Activated CD4-positive, alpha-beta T cell treated with anti-CD3 and anti-CD28 coated beads for 4 hours (primary cell): ENCODE measurements at places on chromosomes 3 and 15.
A peak's percentile ranks its signal among the peaks of the same experiment; 100 is the strongest.

DNA sequence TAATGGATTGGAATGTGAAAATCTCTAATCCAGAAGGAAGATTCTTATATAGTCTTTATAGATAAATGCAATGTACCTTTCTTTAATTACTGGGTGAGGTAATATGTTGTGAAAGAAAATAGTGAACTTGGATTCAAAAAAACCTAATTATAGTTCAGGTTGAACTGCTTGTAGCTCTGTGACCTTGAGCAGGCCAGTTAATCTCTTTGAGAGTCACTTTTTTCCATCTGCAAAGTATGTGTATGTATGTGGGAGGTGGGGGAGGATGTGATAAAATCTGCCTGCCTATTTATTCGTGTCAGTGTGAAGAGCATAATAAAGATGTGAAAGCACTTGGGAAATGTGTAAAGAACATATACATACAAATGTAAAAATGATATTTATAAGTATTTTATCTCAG, 34.4 kb downstream of the GLCE start:
- DNase-seq, result no peak

DNA sequence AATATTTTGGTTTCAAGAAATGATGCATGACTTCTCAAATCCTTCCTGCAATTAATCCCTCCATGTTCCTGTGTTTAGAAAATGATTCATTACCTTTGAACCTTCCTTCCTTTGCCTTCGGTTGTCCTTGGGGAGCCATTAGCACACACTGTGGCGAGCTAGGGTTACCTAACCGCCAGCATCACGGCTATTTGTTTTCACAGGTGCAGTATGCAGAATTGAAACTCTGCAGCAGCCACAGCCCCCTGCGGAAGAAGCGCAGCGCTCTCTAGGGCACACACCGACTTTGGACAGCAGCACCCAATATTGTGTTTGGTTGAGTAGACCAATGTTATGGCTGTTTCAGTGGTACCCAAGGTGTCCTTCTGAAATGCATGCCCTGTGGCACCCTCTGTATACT, 247.4 kb downstream of the MCTP2 start:
- no peak for DNase-seq

- no peak for DNase-seq
These were observed 569.0 kb downstream of the TUSC7 start for GRCh38 chr3:117278424-117279190.

DNA sequence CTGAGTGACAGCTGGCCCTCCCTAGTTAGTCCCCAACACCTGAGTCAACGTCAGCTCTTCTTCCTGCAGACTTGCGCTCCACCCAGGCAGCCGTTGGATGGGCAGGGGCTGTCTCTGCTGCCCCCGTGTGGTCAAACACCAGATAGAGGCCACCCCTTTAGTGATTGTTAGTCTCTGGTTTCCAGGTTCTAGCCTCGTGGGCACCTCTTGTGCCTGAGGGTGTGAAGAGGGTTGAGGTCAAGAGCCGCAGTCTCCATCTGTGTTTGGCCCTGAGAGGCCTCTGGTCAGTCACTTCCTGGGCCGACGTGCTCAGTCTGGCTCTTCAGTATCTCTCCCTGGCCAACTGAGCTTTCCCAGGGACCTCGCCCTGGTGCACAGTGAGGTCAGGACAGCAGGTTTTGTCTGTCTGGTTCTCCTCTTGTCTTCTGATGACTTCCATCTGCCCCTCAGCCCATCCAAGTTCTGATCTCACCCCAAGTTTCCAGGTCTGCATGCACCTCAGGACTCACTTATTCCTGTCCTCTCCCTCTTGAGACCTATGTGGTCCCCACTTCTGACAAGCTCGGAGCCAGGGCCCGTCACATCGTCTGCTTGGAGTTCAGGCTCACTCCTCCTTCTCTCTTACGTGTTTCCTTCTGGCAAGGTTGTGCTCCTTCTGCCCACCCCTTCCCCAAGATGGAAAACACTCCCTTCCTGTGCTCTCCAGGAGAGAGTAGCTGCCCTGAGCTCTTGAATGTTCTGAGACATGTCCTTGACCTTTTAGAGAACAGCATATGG, 20.9 kb downstream of the CD276 start:
- peak; percentile 52 for DNase-seq

- no peak for DNase-seq
These were observed 98.3 kb upstream of the VGLL3 start for GRCh38 chr3:87088993-87089841.

- DNase-seq, result no peak
These were observed 9.3 kb downstream of the EIF2B5 start for GRCh38 chr3:184144505-184144904.

- DNase-seq, result no peak
These were observed 23.1 kb downstream of the IQGAP1 start for GRCh38 chr15:90411176-90411575.

GRCh38 chr3:124530916-124531315, 199.3 kb upstream of the UMPS start:
- DNase-seq, result no peak

GRCh38 chr15:33517944-33518343, 207.2 kb downstream of the RYR3 start:
- no peak for DNase-seq

DNA sequence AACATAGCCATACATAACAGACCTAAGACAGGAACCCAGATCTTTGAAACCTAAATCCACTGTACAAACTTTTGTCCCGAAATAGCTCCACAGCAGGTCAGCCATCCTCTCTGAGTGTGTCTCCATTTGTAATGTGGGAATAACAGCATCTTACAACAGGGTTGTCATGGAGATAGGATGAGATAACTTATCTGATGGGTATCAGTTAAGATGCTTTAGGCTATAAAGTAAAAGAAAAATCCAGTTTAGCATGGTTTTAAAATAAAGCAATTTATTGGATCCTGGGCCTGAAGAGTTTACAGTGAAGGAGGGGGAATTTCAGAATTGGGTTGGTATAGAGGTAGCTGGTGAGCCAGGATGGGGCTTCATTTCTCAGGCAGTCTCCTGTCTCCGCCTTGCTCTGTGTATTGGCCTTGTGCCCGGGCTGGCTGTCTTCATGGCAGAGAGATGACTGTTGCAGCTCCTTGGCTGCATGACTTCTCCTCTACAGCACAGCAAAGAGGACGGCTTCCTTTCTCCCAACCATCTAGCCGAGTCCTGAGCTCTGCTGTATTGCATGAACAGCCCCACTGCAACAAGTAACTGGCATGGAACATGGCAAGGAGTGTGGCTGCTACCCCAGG, 131.9 kb upstream of the PROK2 start:
- no peak for DNase-seq

- DNase-seq, result no peak
These were observed 156.8 kb downstream of the ALCAM start for GRCh38 chr3:105523501-105523900.

GRCh38 chr3:61600195-61600594, 38.8 kb downstream of the PTPRG start:
- DNase-seq, result no peak

- DNase-seq, result no peak
These were observed 35.0 kb upstream of the CAPN3 start for GRCh38 chr15:42324308-42324707.

GRCh38 chr3:186754006-186754405, 29.4 kb upstream of the EIF4A2 start:
- DNase-seq, result no peak

DNA sequence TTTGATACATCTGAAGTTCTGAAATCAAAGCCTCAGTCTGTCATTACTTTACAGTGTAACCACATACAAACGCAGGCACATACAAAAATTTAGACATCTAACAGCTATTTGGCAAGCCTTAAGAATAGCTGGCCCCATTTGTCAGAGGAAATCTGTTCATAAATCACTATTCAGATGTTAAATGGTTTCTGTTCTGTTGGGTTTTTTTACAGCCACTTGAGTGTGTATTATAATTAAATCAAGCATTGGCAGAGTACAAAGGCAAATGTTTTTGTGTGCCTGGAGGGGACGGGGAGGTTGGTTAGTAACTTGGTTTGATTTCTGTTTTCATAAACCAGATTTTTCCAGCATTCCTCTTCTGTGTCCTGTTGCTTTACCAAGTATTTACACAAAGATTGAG, 24.1 kb downstream of the PIGB start:
- no peak for DNase-seq

- DNase-seq, result no peak
These were observed 124.3 kb downstream of the CTNNB1 start for GRCh38 chr3:41323467-41324155.
